ENCODE measurements at places on chromosomes 3 and 15. TPM values are rescaled to one million over a fixed set of nuclear protein-coding genes. Genes with fewer than 3 reads are reported as not detected.

Gene EPB42
- total RNA-seq, result not detected

Gene PLA1A
- 0.83 TPM for total RNA-seq

Gene NAALADL2
- total RNA-seq, result 13.7 TPM

Gene SLC2A2
- total RNA-seq, result 0.09 TPM

Gene CCR4
- total RNA-seq, result under 0.01 TPM

Gene ARGFX
- not detected for total RNA-seq

Gene PPARG
- total RNA-seq, result 16.2 TPM

Gene CD200
- 4.0 TPM for total RNA-seq

Gene GPR62
- 0.09 TPM for total RNA-seq

Gene CPLX3
- not detected for total RNA-seq

Gene C3orf49
- not detected for total RNA-seq

Gene SCN11A
- under 0.01 TPM for total RNA-seq

Gene TRPC1
- 31.4 TPM for total RNA-seq

Gene DNAH12
- under 0.01 TPM for total RNA-seq

Gene RARB
- 10.3 TPM for total RNA-seq

Gene CIP2A
- 4.1 TPM for total RNA-seq

Gene SCAMP5
- 1.6 TPM for total RNA-seq

Gene CHRD
- total RNA-seq, result 1.4 TPM

Gene ADIPOQ
- total RNA-seq, result not detected
